HFFc6 (cell line): ENCODE measurements at places on chromosomes 16 and 17.

- DNase-seq, result no peak
Measured at GRCh38 chr16:22751685-22752084, 62.3 kb upstream of the HS3ST2 start.

GRCh38 chr17:73249700-73250099 lies 12.0 kb downstream of the CPSF4L start:
- DNase-seq, result no peak

DNA sequence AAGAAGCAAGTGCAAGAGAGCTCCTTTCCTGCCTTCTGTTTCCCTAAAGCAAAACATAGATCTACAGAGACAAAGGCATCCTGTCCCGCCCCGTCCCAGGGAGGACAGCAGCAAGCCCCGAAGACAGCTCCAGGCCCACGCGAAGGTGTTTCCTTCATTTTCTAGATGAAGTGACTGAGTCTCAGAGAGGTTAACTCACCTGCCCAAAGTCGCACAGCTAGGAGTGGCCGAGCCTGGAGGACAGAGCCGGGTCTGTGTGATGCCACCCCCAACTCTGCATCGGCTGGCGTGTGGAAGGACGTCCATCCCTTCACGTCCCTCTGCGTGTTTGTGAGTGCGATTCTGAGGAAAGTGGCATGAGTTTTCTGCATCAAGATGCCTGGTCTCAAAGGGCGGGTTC lies 187.2 kb upstream of the CHMP6 start:
- DNase-seq, result no peak

- no peak for DNase-seq
Measured at GRCh38 chr16:51276336-51276735, 125.3 kb upstream of the SALL1 start.

GRCh38 chr16:86971251-86971650 lies 345.9 kb downstream of the C16orf95 start:
- DNase-seq, result no peak

- no peak for DNase-seq
Measured at GRCh38 chr17:1847191-1847590, 17.4 kb downstream of the RPA1 start.

GRCh38 chr16:10123141-10123540 lies 59.1 kb downstream of the GRIN2A start:
- DNase-seq, result peak; percentile 42

- DNase-seq, result peak; percentile 49
Measured at GRCh38 chr17:27430882-27431491, 25.3 kb upstream of the KSR1 start.

DNA sequence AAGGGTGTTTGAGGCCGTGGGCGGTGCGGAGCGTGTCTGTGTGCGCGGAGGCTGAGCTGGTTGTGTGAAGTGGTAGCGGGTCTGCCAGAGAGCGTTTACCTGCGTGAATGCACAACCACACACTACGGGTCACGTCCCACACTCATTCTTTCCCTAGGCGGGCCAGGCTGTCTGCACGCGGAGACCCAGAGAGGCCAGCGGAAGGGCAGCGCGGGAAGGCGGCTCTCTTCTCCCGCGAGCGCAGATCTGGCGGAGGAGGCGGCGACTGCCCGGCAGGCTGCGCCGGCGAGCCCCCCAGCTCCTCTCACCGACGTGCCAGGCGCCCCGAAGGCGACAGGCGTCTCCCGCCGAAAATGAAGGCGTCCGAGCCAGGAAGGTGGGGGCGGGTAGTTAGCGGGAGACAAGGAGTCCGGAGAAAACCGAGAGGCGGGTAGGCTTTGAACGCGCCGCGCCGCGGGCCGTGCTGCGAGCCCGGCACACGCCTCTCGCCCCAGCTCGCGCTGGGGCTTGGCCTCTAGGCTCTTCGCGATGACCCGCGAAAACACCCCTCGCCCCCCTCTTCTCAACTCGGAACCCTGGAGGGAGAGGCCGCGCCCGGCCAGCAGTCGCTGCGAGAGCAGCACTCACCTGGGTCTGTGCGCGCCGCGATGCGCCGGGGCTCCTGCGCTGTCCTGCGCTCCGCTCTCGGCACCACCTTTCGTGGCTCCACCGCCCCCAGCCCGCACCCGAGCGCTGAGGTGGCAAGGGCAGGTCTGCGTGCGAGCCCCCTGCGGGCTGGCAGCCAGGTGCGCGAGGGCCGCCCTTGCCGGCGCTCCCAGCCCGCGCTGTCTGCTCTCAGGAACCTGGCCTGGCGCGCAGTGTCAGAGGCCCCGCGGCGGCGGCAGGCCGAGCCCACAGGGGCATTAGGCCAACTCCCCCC lies 2.0 kb upstream of the FOXF1 start:
- no peak for DNase-seq

DNA sequence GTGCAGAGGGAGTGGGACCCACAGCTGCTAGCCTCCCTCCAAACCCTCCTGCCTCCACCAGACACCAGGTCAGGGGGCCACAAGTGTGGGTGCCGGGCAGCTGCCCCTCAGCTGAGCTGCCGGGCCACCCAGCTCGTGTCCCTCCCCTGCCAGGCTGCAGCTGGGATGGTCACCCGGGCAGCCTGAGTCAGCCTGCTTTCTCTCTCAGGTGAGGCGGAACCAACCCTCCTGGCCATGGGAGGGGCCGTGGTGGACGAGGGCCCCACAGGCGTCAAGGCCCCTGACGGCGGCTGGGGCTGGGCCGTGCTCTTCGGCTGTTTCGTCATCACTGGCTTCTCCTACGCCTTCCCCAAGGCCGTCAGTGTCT lies 6.9 kb downstream of the SLC16A3 start:
- no peak for DNase-seq

DNA sequence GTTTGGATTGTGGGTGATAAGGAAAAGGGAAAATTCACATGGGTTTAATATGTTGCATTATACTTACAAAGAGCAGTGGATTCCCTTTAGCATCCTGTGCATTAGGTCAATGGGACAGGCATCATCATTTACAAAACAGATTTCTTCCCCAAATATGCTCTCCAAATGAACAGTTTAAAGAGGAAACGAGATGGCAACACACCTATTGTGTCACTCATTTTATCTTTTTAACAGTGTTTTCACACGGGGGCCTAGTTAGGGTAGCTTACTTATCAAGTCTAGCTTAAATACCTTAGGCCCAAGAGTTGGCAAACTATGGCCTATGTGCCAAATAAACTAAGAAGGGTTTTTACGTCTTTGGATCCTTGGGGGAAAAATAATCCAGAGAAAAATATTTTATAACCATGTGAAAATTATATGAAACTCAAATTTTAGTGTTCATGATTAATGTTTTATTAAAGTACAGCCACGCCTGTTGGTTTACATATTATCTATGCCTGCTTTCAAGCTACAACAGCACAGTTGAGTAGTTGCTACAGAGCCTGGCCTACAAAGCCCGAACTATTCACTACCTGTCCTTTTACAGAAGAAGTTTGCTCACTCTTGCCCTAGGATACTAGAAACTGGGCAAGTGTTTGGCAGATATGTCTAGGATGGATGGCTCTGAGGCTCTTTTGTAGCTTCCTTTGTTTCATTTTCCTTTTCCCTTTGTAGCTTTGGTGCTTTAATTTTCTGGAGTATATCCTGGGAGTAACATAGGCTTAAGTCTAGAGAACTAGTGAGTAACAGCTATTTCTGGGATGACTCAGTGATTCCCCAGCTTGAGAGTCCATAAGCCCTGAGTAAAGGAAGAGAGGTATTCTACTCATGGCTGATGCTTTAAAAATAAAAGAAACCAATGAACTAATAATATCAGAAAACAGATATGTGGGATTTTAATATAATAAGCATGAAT lies 12.4 kb downstream of the NUP93 start:
- DNase-seq, result peak; percentile 80

DNA sequence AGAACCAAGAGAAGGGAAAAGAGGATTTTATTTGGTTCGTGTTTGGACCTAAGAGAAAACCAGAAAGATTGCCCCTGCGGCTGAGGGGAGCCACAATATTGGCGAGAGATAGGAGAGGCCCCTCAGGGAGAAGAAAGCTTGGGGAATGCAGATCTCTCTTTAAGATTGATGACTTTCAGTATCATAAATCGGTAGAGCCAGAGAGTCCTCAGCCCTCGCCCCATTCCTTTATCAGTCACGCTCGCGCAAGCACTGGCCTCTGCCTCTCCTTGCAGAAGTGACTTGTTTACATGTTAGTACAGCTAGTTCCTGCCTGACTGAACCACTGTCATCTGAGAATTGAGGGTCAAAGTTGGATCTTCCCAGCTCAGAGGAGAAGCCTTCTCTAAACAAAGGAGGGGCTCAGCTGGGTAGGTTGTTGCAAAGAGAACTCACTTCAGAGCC lies 21.5 kb upstream of the KRT19 start:
- no peak for DNase-seq

GRCh38 chr17:9218064-9218635 lies 196.8 kb downstream of the NTN1 start:
- no peak for DNase-seq

- peak; percentile 86 for DNase-seq
Measured at GRCh38 chr16:89431158-89431584, 59.2 kb downstream of the ANKRD11 start.

DNA sequence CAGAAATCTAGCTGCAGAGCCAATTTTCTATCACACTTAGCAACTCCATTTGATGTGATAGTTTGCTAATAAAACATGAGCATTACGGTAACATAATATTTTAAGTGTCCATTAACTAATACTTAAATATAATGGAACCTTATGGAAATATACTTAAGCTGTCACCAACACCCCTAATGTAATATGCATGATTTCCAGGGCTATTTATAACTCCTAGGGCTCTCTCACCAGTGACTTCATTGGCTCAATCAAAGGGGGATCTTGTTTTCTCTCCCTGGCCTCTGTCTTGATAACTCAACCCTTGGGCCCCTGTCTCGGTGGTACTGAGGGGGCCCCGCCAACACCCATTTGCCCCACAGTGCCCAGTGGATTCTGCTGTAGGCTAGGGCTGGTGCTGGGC lies 170.4 kb downstream of the SALL1 start:
- DNase-seq, result no peak

- DNase-seq, result no peak
Measured at GRCh38 chr17:79619636-79620206, 8.9 kb upstream of the RBFOX3 start.

DNA sequence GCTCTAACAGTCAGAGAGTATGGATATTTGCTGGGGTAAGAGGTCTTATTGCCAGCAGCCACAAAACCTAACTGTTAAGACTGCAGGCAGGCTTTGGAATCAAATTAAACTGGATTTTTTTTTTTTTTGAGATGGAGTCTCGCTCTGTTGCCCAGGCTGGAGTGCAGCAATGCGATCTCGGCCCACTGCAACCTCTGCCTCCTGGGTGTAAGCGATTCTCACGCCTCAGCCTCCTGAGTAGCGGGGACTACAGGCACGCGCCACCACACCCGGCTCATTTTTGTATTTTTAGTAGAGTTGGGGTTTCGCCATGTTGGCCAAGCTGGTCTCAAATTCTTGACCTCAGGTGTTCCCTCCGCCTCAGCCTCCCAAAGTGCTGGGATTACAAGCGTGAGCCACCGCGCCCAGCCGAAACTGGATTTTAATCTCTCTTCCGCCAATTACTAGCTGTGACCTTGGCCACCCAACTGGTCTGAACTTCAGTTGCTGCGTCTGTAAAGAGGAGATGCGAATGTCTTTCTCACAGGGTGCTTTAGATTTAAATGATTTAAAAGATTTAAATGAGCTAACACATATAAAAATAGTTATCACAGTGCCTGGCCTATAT lies 842 bp downstream of the MRPL10 start:
- DNase-seq, result no peak

- no peak for DNase-seq
Measured at GRCh38 chr16:24810951-24811843, 34.6 kb upstream of the SLC5A11 start.

GRCh38 chr16:49465661-49466528 lies 92.3 kb downstream of the C16orf78 start:
- DNase-seq, result no peak

- peak; percentile 12 for DNase-seq
Measured at GRCh38 chr16:80570106-80570478, 29.3 kb downstream of the DYNLRB2 start.

GRCh38 chr16:9526791-9527190 lies 435.3 kb downstream of the HAPSTR1 start:
- DNase-seq, result no peak

DNA sequence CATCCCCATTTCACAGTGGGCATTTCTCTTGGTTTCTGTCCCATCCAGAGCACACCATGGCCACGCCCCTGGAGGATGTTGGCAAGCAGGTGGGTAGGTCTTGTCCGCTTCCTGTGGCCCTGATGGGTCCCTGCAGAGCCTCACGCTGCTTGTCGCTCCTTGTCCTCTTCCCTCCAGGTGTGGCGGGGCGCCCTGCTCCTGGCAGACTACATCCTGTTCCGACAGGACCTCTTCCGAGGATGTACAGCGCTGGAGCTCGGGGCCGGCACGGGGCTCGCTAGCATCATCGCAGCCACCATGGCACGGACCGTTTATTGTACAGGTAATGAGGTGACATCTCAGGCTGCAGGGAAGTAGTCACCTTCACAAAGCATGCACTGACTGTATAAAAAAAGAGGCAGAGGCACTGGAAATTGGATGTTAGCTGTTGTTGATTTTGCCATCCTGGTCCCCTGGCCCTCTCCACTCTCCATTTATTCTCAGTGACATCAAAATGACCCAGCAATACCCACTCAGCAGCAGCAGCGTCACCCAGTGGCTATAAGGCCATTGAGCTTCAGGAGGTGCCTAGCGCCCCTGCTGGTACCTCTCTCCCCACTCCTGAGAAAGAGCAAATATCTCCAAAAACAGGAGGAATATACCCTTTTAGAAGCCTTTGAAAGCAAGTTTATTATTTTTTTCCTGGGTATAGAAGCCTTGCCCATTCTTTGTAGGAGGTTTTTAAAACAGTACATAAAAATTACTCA lies 13.7 kb downstream of the METTL22 start:
- peak; percentile 33 for DNase-seq

GRCh38 chr16:3712861-3713372 lies 4.4 kb downstream of the TRAP1 start:
- DNase-seq, result no peak

DNA sequence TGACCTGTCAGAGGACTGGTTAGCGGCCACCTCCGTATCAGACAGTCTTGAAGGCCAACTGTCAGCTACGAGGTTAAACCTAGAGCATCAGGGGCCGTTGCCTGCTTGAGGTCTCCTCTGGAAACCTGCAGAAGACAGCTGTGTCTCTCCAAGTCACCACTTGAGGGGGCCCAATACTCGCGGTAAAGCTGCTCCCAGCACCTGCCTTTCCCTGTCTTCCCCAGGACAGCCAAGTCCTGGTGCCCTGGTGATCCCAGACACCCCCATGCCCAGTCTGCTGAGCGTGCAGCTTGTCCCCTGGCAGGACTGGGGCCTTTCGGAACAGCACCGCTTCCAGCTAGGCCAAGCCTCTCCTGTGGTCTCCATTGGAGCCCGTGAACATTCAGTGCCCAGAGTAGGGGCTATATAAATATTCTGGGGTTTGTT lies 80.1 kb downstream of the DNAH17 start:
- DNase-seq, result peak; percentile 65

- DNase-seq, result no peak
Measured at GRCh38 chr16:56231-56927, 2.8 kb downstream of the SNRNP25 start.
